ENCODE measurements at places on chromosomes 2 and 18.

GRCh38 chr2:235024931-235025773 is 73.3 kb downstream of the SH3BP4 start:
- DNase-seq = no peak

GRCh38 chr18:59861963-59862819 is 37.6 kb upstream of the PMAIP1 start:
- DNase-seq = no peak

DNA sequence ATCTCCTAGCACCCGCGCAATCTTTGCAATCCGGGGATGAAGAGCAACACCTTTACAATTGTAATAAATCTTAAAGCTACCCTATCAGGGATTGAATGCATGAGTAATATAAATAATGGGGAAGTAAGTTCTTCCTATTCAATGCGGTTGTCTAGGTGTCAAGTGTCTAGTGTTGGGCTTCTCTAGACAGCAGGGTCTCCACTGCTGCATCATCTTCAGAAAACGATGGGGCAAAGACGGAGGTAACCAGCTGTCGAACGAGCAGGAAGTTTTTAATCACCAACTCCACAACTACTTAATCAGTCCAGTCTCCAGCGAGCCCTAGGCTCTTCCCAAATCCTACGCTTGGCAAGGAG is 573 bp downstream of the STAM2 start:
- no peak for DNase-seq

DNA sequence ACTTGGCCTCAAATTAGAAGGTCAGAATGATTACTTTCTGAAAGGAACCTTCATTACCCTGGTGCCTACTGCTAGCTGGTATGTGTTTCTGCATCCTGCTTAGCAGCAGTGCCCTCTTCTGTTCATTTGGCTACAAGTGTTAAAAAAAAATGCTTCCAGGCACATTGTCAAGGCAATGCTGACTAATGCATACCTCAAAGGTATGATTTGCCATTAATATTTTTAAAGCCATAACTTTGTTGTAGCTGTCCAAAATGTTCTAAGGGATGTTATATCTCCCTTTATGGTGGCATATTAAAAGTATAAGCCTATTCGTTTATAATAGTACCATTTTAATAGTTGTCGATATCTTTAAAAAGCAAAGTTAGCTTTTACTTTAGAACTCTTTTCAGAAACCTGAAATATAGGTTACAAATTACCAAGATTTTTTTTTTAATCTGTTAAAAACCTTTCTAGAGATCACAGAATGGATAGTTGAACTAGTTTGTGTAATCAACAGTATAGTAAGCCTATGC is 52.0 kb upstream of the FAM171B start:
- DNase-seq = peak; percentile 6

- no peak for DNase-seq
These were observed 83.7 kb downstream of the MCFD2 start for GRCh38 chr2:46831869-46832265.

- DNase-seq = no peak
These were observed 285.6 kb downstream of the GULP1 start for GRCh38 chr2:188577231-188577630.

DNA sequence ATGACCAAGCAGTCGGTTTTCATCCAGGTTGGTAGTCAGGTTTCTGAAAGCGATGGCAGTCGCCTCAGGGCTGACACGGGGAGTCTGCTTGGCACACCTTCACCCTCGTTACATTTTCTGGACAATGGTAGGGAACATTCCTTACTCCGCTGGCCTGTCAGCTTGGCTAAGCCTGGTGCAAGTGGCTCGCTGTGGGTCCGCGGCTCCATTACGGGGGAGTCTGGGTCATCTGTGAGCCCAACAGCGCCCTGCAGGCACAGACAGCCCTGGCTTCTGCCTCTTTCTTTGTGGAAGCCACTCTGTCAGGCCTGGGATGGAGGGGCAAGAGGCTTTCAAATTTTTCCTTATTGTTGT is 95.6 kb downstream of the HDAC4 start:
- no peak for DNase-seq

- DNase-seq = no peak
These were observed 1.1 kb upstream of the ONECUT2 start for GRCh38 chr18:57433934-57434535.

DNA sequence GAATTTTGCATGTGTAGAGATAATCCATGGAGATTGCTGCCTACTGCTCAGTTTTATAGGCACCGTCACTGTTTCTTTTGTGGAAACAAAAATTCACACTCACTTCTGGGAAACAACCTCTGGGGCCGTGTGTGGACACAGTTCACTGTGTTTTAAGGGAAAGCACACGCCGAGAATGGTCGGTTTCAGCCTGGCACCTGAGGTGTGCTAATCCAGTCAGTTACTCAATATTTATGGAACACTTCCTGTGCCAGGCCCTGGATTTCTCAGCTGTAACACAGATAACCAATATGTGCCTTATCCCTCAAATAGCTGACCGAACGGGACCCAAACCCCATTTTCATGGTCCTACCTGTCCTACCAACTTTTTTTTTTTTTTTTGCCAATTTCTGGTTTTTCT is 179.6 kb downstream of the MGAT5 start:
- DNase-seq = no peak

DNA sequence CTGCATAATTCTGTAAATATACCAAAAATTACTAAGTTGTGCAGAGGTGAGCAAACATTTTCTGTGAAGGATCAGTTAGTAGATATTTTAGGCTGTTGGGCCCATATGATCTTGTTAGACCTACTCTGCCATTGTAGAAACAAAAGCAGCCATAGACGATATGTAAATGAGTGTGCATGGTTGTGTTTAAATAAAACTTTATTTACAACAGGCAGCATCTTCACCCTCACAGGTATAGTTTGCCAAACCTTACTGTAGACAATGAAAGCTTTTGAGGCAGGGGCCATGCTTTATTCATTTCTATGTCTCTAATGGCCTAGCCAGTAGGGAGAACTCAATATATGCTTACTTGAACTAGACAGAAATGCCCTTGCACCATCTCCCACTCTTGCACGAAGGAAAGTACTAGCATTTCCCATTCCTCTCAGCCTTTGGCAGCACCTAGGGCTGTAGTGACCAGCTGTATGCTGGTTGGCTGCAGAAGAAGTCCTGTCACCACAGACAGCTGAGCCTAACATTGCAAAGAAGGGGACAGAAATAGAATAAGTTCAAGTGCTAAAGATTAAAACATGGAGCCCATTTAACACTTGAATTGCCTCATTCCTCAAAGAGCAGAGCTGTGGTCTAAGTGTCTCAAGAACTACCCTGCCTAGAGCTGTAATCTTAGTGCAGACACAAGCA is 305.1 kb upstream of the MGAT5 start:
- DNase-seq = no peak

- DNase-seq = no peak
These were observed 1152.9 kb downstream of the RPIA start for GRCh38 chr2:89844221-89844943.

DNA sequence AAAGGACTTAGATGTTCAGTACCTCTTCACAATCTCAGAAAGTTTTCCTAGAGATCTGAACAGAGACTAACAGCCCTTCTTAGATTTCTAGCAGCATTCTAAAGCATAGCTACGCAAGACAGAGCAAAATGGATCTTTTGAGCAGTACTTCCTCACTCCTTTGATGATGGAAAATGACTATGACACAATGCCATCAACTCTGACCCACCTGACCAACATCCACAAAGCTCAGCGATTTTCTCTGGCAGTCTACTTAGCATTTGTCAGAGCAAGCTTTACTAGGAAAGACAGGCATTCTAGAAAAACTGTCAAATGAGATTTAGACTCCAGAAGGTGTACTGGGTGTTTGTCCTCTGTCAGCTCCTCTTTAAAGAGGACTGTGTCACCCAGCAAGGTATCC is 180.9 kb upstream of the ACVR2A start:
- no peak for DNase-seq

- DNase-seq = no peak
These were observed 86.8 kb downstream of the ERBB4 start for GRCh38 chr2:212451786-212452231.

DNA sequence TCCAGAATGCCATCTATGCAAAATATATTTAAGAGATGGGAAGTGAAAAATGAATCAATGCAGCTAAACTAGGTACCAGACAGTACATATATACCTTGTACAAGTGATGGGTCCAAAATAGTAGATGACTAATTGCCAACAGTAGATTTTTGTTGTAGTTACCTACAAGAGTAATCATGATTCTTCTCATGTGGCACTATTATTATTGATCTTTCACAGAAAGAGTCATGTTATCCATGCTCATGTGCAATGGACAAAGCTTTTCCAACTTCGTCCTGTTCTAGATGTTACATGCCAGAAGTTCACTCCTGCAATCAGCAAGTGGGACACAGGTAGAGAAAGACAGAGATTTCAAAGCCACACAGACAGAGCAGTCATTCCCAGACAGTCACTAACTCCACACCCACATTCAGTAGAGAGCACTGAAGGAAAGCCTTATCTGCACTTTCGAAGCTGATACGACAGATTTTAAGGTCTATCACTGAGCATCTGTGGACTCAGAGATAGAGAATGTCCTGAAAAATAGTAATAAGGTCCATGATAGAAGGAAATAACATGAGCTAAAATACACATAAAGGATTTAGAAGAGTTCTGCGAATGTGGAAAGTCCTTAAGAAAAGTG is 101.6 kb upstream of the ITPRID2 start:
- no peak for DNase-seq
